ENCODE measurements at places on chromosomes 7 and 10.
A peak's percentile ranks its signal among the peaks of the same experiment; 100 is the strongest.

GRCh38 chr7:33774762-33775523 is 130.4 kb upstream of the BMPER start:
- DNase-seq: no peak

DNA sequence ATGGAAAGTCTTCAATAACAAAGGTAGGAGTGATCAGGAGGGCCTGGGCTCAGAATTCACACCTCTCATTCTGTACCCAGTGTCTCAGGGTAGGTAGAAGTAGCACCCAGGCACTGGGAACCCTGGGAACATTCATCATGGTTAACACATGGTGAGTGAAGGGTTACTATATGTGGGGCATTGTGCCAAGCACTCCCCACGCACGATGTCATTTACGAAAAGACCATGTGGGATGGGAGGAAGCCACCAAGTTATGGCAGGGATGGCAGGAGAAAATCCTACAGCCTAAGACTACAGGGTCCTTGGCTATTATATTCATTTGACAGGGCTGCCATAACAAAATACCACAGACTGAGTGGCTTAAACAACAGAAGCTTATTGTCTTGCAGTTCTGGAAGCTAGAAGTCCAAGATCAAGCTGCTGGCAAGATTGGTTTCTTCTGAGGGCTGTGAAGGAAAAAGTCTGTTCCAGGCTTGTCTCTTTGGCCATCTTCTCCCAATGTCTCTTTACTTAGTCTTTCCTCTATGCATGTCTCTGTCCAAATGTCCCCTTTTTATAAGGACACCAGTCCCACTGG is 27.7 kb upstream of the DDIT4 start:
- no peak for DNase-seq

DNA sequence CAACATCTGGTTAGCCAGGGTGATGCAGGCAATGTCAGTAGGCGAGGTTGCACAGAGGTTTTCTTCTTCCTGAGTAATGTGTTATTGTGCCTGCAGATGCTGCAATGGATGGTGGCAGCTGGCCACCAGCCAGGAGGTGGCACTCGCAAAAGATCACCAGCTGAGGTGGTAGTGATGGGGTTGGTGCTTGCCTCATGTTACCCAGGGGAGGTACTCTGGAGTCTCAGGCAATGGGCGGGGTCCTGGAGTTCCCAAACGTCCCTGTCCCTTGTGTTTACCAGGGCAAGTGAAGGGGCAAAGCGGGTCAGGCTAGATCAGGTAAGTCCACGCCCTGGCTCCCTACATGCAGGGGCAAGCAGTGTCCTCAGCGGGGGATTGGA is 21.1 kb downstream of the CLRN3 start:
- DNase-seq: no peak

GRCh38 chr10:98446151-98446660 is 529 bp downstream of the HPS1 start:
- DNase-seq: no peak

- DNase-seq: no peak
These were observed 21.9 kb upstream of the SFTPA2 start for GRCh38 chr10:79582096-79582495.

GRCh38 chr10:108782411-108782810 is 1140.9 kb downstream of the XPNPEP1 start:
- no peak for DNase-seq

GRCh38 chr10:118710487-118710886 is 44.3 kb downstream of the CACUL1 start:
- no peak for DNase-seq

DNA sequence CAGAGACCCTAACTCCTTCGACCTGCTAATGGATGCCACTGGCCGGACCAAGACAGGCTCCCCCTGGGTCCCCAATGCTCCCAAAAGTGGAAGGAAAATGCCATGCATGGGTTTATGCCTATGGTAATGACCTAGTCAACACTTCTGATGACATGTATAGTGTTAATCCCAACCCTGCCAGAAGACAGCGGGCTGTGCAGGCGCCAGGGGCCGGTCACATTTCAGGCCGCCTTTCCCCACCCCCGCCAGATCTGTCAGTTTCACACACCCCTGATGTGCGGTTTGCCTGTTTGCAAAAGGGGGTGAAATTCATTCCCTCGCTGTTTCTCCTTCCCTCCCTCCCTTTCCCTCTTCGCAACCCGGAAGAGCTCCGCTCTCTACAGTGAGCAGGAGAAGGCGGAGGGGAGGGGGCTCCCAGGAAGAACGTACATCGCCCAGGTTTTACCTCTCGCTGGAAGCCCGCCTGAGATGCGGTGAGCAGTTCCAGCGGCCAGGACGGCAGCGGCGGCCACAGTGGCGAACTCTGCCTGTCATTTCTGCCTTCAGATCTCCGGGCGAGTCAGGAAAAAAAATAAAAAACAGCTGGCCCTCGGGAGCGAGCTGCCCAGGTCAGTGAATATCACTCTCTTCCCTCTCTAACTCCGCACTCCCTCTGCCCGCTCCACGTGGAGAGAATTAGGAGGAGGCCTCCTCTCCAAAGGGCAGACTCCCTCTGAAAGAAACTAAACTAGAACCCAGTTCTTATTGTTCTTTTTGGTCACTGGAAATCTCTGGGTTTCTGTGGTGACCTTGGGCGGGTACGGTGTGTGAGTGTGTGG is 9.4 kb upstream of the GATA3 start:
- DNase-seq: peak; percentile 40

DNA sequence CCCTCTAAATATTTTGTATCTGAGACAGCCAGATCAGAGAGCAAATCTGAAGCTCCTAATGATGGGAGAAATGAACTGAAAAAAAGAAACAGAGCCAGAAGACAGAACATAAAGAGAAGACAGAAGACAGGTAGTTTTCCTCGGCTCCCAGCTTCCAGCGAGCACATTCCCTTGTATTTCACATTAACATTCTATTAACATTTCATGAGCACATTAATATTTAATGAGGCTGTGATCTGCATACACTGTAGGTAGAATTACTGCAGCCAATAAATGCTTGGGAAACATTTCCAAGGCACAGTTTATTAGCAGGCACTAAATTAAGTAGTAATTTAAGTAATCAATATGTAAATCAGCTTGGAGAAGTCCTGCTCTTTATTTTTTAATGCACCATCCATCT is 349.9 kb downstream of the ELMO1 start:
- DNase-seq: no peak

DNA sequence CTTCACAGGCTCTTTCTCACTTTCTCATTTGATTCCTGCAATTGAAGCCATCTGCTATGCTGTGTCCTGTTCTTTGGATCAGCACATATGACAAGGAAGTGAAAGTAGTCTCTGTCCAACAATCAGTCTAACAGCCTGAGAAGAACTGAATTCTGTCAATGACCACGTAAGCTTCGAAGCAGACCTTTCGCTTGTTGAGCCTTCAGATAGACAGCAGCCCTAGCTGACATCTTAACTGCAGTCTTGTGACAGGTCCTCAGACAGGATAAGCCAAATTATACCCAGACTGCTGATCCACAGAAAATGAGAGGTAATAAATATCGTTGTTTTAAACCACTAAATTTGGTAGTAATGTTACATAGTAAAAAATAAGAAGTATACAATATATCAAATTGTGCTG is 691.0 kb upstream of the LRRTM3 start:
- no peak for DNase-seq

DNA sequence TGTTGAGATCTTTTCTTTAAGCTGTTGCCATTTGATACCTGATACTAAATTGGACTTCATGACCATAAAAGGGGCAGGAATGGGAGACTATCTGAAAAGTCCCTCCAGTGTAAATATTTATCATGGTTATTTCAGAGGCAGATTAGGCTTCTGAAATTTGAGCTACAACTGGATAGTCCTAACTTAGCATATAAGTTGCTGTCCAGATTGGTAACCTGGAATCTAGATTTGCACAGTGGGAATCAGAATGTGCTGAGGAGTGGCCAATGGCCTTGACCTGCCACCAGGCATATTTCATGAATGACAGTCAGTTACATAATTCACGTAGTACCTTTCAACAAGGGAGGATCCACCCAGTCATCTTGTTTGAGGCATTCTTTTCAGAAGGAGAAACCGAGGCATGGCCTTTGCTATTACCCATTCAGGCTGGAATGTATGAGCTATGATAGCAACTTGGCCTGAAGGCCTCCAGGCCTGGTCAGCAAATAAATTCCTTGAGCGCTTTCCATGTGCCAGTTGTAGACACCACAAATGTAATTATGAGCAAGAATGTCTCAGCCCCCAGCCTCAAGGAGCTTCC is 80.0 kb downstream of the EEPD1 start:
- DNase-seq: no peak

DNA sequence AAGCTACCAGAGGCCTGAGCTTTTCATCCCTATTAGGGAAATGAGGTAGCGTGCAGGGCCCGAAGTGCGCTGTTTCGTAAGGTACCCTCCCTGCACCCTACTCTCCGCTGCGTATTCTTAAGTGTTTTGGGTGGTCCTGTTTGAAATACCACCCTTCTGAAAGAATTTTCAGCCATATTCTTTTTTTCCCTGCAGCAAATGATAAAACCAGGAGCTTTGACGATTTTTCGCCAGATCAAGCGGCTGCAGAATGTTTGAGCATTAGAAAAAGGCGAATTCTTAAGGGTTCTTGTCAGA is 1.2 kb downstream of the RSBN1L start:
- peak; percentile 9 for DNase-seq

- DNase-seq: no peak
These were observed 235.9 kb upstream of the PRSS1 start for GRCh38 chr7:142513178-142513955.

DNA sequence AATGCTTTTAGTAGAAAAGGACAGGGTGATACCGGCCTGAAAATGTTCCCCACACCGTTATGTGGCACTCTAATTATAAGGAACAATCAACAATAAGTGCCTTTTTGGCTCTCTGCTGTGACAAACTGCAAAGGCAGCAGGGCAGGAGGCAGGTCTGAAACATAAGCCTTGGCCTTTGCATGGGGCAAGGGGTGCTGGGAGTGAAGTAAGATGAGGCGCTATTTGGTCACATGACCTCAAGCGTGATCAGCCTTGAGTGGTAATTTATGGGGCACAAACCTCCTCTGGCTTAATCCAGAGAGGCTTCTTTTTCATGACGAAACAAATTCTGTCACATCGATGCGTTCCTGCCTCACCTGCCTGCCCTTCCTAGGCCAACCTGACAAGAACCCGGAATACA is 202.7 kb downstream of the TAX1BP1 start:
- no peak for DNase-seq

DNA sequence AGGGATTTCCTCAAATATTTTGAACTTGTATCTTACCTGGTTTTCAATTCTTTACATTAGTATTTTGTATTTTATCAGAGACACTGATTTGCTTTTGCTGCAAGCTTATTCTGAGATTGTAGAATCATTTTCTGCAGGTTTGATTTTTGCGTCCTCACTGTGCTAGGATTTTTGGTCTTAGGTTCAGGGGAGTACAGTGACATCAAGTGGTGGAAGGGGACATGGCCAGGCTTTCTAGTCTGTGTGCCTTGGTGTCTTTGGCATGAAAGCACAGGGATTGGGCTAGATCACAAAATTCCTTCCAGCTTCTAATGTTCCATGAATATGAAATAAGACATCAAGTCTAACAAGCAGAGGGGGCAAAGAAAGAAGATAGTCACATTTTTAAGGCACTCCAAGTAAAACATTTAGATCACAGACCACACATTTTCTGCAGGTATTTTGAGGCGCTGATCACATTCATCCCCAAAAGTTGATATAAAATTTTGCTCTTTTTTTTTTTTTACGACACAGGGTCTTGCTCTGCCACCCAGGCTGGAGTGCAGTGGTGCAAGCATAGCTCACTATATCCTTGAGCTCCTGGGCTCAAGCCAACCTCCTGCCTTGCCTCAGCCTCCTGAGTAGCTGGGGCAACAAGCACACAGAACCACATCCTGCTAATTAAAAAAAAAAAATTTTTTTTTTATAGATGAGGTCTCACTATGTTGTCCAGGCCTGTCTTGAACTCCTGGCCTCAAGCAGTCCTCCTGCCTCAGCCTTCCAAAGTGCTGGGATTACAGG is 124.4 kb downstream of the PON1 start:
- no peak for DNase-seq

DNA sequence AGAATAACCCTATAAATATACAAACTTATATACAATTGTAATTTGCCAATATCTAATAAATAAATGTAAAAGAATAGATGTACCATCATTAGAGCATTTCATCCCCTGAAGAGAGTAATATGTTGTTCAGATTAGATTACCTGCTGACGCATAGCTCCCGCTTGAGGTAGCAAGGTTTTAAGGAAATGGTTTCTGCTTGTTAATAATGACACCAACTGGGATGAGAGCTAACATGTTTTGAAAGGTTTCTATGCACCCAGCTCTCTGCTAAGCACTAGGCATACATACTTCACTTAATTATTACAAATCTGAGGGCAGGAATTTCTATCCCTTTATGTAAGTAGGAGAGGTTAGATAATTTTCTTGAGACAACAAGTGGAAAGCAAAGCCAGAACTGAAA is 1003.3 kb upstream of the SORCS1 start:
- no peak for DNase-seq

DNA sequence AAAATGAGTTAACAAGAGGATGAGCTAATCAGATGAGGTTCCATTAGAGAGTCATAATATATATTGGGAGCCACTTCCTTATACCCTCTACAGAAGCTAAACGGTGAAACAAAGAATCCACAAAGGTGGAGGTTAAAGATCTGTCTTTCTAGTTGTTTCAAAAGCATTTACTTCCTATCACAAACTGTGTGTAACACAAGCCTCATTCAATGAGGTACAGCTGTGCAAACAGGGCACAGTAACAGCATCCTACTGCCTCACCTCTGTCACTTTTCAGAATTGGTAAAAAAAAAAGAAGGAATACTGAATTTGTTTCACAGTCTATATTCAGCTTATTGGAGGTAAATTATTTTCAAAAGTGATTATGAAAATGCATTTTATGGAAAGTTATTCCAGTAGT is 128.7 kb downstream of the AGMO start:
- DNase-seq: no peak

- no peak for DNase-seq
These were observed 184.5 kb upstream of the BMPER start for GRCh38 chr7:33720870-33721269.

DNA sequence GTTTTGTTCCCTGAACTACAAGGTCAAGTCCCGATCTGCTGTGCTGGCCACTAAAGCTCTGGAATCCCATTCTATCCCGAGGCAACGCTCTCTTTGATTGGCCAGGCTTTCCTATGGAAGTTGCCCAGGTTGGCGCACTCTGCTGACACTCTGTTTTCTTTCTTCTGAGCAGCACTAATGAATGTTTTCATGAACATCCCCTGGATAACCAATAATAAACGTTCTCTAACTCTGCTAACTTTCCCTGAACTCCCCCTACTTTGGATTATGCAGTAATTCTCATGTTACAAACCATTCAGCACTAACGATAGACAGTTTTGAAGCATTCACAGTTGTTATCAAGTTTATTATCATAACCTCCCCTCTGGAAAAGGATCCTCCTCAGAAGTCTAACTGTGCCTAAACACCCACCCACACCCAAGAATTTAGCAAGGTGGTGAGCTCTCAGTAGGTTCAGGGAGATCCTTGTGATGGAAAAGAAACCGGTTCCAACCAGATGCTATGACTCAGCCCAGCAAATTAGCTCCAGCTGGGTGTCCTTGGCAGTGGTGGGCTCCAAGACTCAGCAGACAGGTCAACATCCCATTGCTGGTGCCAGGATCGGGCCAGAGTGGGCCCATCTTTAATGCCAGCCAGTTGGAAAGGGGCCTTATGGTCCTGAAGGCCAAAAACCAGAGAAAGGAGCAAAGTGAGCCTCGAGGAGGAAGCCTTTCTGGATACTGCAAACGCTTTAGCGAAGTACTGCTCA is 68.4 kb downstream of the CREB3L2 start:
- DNase-seq: no peak

GRCh38 chr10:89097226-89097625 is 106.6 kb downstream of the FAS start:
- no peak for DNase-seq

GRCh38 chr10:75980419-75981002 is 549.1 kb downstream of the LRMDA start:
- no peak for DNase-seq
